Esophagus squamous epithelium (tissue), 5 donors: ENCODE measurements at places on chromosomes 7 and 10.

DNA sequence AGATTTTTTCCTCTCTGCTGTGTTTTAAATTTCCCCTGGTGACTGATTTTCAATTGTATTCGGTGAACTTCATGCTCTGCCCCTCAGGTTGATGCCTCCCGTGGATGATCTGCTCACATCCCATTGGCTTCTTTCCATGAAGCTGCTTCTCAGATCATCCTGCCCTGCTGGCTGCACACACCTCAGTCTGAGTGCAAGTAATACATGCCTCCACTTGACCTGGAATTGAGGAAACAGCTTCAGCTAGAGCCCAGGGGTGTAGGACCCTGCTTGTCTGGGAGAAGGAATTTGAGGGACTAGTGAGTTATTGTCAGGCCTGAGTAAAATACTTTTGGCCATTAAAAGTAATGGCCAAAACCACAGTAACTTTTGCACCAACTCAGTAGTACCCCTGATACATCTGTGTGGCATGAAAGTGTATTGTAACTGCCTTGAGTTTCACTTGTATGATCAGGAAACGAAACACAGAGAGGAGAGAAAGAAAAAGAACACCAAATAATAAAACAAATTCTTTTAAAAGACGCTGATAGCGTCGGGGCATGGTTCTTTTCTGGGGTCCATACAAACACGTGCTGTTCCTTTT lies 49.4 kb downstream of the SPAM1 start:
- no peak for DNase-seq

DNA sequence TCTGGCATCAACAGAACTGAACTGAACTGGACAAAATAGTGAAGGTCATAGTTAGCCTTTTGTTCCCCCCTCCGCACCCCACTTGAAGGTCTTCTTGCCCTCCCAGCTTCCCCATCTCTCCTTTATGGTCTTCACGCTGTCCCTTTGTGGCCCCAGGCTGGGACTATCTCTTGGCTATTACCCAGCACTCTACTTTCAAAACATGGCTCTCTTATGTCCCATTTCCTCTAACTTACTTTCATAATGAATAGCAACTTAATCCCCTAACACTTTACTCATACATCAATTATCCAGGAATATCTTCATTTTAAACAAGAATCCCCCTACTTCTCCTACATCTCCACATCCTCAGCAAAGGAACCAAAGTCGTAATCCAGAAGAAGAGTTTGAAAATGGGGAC lies 135.3 kb upstream of the ITGB1 start:
- DNase-seq: no peak

DNA sequence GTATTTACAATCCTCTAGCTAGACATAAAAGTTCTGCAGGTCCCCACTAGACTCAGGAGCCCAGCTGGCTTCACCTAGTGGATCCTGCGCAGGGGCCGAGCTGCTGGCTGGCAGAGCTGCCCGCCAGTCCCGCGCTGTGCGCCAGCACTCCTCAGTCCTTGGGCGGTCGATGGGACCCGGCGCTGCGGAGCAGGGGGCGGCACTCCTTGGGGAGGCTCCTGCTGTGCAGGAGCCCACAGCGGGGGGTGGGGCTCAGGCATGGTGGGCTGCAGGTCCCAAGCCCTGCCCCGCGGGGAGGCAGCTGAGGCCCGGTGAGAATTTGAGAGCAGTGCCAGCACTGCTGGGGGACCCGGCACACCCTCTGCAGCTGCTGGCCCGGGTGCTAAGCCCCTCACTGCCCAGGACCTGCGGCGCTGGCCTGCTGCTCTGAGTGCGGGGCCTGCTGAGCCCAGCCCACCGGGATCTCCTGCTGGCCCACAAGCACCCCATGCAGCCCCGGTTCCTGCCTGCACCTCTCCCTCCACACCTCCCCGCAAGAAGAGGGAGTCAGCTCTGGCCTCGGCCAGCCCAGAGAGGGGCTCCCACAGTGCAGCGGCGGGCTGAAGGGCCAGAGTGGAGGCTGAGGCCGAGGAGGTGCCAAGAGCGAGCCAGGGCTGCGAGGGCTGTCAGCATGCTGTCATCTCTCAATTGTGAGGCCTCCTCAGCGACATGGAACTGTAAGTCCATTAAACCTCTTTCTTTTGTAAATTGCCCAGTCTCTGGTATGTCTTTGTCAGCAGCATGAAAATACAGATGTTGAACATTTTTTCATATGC lies 63.1 kb downstream of the TFAM start:
- DNase-seq: no peak

GRCh38 chr7:116598278-116598677 lies 73.4 kb downstream of the CAV1 start:
- no peak for DNase-seq

GRCh38 chr7:31443457-31443856 lies 70.4 kb upstream of the ITPRID1 start:
- DNase-seq: no peak

DNA sequence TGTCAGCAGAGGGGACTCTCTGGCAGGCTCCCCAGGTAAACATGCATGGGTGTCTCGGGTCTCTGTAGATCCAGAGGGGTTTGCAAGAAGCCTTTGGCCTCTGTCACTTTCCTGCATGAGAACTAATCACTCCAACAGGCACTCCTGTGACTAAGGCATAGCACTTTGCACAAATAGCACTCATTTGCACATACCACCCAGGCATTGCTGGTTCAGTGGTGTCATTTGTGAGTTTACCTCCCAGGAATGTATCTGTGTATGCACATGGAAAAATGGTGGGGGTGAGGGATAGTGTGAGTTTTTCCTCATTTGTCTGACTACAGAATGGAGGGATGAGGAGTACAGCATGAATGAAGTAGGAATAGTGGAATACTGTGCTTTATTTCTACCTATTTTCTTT lies 39.5 kb downstream of the CNNM1 start:
- DNase-seq: no peak

- no peak for DNase-seq
Observed at GRCh38 chr7:909358-910329, 33.3 kb downstream of the GET4 start.

- DNase-seq: no peak
Observed at GRCh38 chr10:101617824-101618568, 29.9 kb downstream of the DPCD start.

GRCh38 chr7:67343572-67343971 lies 346.9 kb downstream of the TYW1 start:
- DNase-seq: no peak

DNA sequence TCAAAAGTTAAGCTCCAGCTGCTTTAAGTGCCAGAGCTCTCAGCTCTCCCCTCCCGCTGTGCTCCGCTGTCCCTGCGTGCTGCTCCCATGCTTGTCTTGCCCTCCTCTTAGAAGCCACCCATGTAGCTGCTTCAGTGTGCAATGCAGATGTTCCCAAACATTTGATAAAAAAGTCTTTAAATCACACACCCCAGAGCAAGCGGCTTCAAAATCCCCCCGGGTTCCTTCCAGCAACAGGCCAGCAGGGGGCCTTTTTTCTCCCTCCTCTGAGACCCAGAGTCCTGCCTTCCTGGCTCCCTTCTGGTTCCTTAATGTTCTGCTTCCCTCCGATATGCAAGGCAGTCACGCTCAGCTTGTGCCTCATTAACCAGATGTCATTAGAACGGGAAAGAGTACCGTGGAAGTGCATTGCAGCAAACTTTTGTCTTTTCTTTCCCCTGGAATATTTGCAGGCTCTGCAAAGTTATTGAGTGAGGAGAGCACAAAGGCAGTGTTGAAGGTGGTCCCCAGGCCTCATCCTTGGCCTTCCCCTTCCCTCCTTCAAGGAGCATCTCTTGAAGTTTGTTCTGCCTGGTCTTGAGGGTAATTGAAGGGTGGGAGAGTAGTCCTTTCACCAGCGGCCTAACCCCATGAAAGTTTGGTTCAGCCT lies 25.5 kb downstream of the LDB3 start:
- no peak for DNase-seq

DNA sequence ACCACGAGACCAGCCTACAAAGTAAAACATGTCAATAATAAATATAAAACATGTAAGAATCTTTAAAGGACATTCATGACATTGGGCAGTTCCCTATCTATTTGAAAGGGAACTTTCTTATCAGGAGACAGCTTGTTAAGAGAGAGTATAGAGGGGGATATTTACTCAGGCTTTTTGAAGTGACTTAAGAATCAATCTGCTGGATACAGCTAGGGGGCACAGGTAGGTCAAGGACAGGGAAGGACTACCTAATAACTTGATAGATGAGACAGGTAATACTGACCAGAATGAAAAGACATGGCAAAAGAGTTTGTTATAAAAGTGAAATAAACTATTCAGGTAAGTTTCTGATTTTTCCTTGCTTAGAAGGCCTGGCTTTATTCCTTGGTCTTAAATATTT lies 21.8 kb upstream of the LRRD1 start:
- no peak for DNase-seq

DNA sequence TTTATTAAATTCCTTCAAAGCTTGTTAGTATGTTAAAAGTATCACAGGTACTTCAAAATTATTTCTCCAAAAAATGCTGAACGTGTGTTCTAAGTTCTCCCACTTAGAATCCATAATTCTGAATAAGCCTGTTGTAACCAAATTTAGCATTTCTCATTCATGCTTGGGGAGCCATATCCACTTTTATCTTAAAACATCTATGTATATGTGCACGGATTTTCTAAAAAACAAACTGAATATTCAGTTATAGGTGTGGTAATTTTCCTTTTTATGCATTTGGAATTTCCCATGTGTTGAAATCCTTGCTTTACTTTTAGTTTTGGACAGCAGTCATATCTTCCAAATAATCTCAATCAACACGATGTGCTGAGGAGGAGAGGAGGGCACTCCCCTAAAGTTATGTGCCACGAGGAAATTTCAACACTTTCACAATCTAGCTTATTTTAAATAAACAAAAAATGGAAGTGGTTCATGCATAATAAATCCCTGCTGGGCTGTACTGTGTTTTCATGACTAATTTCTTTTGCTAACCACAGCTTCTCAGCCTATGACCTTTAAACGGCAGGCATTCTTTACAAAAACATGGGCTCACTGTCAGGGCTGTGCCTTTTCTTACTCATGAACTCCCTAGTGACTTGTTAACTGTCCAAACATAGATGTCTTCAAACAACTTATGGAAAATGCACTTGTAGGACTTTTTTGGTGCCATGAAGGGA lies 380.3 kb upstream of the SEMA3C start:
- DNase-seq: no peak

DNA sequence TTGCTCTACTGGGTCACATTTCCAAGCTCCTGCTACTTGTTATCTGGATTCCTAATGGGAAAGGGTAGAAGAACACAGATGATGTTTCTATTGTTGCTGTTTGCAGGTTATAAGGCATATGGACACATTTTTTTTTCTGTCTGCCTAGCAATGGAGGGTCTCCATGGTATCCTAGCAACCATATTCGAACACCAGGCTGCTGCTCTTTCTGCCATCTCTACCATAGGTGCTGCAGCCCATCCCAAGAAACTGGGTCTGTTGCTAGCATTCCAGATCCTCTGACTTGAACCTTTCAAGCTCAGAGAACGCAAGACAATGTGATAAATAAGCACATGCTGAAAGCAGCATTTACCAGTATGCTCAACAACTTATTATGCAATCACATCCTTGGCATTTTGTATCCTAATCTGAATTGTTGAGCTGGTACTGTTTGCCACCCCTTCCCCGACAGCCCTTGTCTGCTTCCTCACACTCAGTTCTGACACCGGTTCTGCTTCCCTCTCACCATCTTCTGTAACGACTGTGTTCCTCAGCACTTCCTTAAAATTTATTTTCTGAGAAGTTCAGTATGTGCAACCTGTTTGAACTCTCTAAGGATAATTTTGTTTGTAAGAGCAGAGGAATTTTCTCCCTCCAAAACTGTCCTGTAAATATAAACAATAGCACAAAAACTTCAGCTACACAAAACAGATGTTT lies 6.2 kb downstream of the PRKG1 start:
- DNase-seq: no peak

DNA sequence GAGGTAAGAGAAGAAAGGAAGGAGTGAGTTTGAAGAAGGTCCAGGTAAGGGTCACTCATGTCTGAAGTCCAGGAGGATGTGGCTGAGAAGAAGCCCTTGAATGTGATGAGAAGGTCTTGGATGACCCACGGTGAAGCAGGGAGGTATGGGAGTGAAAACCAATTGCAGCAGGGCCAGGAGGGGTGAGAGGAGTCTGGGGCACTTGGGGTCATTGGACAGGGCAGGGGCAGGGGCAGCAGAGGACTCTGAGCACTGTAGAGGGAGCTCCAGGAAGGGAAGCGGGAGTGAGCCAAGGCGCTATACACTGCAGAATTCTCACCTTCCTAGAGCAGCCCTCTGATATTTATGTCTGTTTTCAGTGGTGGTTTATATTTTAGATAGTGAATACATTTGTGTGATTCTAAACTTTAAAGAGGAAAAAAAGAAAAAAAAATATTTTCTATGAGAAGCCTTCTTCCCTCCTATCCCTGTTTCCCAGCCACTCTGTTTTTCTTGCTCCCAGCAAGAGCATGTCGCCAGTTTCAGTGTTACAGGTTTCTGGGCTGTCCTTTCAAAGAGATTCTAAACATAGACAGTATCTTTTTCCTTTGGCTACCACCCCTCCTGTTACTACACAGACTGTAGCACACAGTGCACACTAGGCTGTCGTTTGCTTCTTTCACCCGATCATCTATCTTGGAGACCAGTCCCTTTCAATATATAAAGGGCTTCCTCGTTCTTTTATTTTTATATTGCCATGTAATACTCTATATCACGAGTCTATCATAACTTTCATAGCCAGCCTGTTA lies 24.5 kb downstream of the BLVRA start:
- DNase-seq: no peak

- DNase-seq: no peak
Observed at GRCh38 chr7:55191926-55192692, 173.0 kb upstream of the LANCL2 start.

GRCh38 chr10:61822781-61823230 lies 78.7 kb upstream of the ARID5B start:
- no peak for DNase-seq

- DNase-seq: no peak
Observed at GRCh38 chr7:102273749-102274712, 12.6 kb upstream of the SH2B2 start.
